ENCODE measurements at places on chromosomes 11 and 22.

GRCh38 chr22:17783312-17783711, 9.0 kb upstream of the BID start:
- no peak for DNase-seq

GRCh38 chr11:132158091-132158490, 787.7 kb downstream of the NTM start:
- DNase-seq: no peak

DNA sequence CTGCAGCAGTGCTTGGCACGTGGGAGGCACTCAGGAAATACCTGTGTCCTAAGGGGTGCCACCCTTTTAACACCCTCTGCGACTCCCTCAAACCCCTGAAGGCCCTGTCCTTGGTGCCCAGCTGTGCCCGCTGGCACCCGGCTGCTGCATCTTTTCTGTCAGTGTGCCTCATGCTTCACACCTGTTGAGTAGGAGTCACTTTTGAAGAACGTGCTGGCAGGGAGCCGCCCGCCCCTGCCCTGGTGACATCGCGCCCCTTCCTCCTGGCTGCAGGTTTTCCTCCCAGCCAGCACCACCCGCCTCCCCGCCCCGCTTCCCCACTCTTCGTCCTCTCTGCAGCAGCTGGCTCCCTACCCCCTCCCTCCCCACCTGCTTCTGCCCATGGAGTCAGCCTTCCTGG, 17.8 kb downstream of the FRMD8 start:
- DNase-seq: no peak

DNA sequence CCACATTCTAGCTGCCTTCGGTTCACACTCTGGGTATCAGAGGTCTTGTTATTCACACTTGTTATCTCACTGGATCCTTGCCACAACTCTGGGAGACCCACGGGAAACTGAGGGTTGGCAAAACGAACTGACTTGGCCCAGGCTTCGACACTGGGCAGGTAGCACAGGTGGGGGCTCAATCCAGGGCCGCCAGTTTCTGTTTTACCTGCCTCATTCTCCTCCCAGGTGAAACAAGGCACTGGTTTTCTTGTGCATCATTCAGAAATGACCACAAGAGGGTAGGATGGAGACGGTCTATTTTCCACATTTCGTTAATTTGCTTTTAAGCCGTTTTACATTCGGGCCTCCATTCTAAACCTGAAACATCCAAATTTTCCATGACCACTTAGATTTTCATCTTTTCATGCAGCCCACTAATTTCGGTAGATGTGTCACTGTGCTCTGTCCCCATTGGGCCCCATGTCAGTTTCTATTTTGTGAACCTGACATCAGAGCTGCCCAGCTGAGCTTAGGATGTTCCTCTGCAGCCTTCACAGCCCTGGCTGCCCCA, 108.1 kb downstream of the KIAA1671 start:
- no peak for DNase-seq

- DNase-seq: no peak
Measured at GRCh38 chr22:19974268-19974861, 32.7 kb upstream of the TXNRD2 start.

- DNase-seq: no peak
Measured at GRCh38 chr11:1473786-1474185, 12.8 kb downstream of the MOB2 start.

- no peak for DNase-seq
Measured at GRCh38 chr11:101096036-101096704, 33.4 kb downstream of the PGR start.

DNA sequence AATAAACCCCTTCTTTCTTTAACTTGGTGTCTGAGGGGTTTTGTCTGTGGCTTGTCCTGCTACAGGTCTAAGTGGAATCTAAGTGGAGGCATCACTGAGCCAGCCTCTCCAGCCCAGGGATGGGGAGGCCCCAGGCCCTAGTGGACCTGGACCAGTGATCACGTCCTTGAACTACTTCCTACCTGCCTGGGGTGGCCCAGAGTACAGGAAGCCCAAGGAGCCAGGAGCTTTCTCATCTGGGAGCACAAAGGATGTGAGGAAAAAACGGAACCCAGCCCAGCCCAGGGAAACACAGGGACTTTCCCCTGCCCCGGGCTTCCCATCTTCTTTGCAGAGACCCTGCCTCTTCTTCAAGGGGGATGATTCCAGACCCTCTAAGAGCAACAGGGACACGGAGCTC, 3.5 kb upstream of the CD5 start:
- no peak for DNase-seq

DNA sequence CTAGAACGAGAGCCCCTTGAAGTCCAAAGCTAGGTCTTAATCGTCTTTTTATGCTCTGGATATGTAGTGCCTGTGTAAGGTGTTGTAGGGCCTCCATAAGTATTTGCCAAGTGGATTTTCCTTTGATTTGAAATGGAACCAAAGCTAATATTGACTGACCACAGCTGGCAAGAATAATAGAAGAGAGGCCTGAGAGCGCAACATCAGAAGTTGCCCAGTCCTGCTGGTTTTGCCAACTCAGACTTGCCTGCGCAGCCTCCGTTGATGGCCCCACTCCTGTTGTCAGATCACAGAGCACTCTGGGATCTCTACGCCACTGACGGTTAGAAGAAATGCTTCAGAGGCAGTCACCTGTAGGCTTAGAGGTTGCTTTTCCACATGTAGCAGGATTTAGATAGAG, 251.2 kb downstream of the TENM4 start:
- DNase-seq: no peak

DNA sequence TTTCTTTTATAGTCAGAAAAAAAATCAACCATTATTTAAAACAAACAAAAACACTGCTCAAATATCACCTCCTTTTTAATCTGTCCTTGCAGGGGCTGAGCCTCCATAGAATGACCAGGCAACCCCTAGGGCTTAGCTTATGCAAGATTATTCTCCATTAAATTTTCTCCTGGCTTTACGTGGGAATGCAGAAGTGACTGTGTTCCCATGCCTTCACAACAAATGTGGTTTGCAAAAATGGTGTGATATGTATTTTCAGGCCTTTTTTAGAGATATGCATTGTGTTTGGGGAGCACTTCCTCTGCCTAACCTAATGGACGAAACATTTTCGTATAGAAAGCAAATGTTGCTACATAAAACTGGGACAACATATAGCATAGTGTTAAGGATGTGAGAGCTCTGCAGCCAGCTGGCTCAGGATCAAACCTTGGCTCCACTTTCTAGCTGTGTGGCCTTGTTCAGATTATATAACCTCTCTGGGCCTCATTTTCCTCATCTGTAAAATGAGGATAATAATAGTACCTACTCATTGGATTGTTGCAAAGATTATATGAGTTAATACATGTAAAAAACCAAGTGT, 82.6 kb downstream of the PARVA start:
- no peak for DNase-seq

GRCh38 chr11:63343130-63343529, 26.5 kb upstream of the SLC22A9 start:
- no peak for DNase-seq

DNA sequence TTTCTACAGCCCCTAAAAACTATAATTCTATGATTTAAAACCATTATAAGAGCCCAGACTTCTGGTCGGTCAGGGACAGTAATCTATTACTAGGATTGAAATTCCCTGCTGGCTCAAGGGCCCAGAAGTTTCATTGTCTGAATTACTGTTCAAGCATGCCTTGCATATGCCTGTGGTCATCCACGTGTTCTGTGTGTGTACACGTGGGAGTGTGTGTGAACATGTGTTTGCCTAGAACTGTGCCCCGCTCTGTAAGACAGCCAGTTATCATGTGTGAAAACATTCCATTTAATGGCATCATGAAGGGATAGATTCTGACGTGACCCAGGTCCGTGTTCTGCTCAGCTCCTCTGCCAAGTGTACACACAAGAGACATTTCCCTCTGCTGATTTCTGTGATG, 189.3 kb upstream of the NECTIN1 start:
- no peak for DNase-seq

GRCh38 chr11:89613911-89614310, 96.2 kb upstream of the TRIM77 start:
- DNase-seq: no peak

GRCh38 chr22:35446365-35446764, 46.4 kb downstream of the MCM5 start:
- DNase-seq: peak; percentile 37

DNA sequence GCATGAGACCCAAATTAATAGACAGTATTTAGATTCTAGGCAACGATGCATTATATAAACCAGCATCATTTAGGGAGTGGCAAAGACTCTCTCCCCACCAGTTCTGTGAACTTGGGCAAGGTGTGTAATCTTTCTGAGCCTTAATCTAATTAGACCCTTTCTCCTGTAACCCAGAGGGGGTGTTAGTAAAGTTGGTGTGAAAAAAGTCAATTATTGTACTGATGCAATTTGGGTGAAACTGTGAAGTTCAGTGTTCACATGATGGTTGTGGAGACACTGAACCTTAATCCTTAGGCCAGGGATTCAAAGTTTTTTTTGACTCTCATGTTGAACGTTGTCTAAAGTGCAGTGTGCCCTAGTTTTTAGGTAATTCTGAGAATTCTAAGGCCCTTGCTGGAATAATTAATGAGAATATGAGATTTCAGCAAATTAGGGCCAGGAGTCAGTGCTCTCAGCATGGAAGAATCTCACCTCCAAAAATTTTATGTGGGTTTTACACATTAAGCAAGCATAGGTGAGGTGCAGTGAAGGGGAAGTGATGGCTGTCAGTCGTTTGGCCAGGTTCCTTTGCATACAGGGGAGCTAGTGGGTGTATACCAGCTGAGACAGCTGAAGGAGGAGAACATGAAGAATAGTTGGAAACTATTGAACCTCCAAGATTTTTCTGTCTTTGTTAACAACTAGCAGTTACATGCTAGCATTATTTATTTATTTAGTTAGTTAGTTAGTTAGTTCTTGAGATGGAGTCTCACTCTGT, 94.2 kb downstream of the PTPRJ start:
- no peak for DNase-seq

DNA sequence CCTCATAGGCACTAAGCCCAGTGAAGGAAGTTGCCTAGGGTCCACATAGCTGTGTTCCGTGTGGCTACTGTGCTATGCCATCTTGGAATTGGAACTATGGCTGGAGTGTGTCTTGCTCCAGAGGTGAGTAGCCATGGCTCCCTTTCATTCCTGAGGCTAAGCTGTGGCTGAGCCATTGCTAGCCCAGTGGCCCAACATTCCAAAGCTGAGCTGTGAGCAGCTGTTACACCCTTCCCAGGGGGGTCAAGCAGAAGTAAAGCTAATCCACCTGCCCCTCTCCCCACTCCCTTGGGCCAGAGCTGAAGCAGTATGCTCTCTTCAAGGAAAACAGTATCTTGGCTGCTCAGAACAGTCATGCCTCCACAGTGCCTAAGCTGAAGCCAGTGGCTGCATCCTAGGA, 51.1 kb downstream of the USP35 start:
- DNase-seq: no peak

GRCh38 chr11:116173506-116173905, 599.3 kb downstream of the BUD13 start:
- DNase-seq: no peak

DNA sequence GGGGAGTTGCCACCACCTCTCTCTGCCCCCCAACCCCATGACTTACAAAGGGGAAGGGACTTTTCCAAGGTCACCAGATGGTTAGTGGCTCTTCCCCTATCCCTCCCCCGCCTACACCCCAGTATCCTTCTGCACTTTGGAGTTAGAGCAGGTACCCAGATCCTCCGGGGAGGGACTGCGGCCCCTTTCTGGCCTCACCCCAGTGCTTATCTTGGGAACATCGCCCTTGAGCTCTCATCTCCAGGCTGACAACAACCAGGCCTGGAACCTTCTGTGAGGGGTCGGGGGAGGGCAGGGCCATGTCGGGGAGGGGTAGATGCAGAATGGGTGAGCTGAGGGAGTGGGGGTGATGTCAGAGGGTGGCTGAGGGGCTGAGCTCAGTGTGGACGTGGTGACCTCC, 7.5 kb upstream of the NAALADL1 start:
- no peak for DNase-seq

GRCh38 chr11:117818041-117818873, 6.3 kb downstream of the FXYD2 start:
- DNase-seq: no peak

DNA sequence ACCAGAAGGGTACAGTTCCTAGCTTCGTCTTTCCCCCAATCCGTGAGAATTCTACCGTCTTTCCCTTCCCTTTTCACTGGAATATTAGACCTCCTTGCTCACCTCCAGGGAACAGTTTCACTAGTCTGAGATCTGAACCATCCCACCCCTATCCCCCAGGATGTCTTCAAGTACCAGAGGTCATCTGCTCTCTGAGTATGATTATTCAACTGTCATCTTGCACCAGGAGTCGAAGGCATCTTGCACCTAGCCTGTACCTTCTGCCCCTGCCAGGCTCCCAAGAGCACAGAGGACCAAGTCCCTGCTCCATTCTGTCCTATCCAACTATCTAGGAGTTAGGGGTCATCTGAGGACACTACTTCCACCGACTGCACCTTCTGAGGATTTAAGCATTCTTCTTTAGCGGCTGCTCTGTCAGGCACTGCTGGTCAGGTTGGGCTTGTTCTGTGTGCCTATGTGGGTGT, 804 bp downstream of the ACER3 start:
- no peak for DNase-seq

DNA sequence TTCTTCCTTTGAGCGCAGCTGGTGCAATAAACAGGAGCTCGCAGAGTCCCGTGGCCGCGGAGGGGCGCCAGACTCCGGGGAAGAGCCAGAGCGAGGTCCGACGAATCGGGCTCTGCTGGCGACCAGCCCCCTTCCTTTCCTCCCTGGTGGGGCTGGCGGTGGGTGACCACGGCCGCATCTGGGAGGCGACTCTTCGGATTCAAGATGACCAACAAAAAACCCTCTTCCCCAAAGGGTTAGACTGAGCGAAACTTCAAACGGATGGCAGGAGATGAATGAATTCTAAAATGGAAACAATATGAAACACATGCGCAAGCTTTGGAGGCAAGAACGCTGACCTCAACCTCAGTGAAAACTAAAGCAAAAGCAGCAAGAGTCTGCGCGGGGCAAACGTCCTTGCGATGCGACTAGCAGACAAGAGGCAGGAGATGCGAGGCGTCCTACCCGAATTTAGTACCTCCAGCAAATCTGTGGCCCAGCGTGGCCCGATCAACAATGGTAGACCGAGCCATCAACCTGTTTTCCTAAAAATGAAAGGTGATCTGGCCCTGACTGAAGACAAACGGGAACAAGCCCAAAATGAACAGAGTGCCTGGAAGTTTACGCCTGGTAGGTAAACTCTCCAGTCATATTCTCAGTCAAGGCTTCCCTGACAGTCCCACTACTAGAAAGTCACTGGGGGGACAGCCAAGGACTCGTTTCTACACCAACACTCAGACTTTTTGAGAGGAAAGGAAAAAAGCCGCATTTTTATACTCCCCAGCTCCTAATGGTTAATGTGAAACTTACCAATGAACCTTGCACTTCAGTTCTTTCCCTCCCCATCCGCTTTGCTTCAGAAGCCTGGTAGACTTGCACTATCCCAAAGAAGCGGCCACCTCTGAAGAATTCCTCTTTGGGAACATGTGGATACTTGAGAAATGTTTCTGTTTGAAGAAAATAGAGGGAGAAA, 11.6 kb downstream of the MMP3 start:
- no peak for DNase-seq

GRCh38 chr11:77084581-77085191, 17.9 kb downstream of the CAPN5 start:
- no peak for DNase-seq

GRCh38 chr11:59368238-59369022, 9.7 kb downstream of the OR5AN1 start:
- no peak for DNase-seq

GRCh38 chr11:96373826-96374225, 15.9 kb downstream of the CCDC82 start:
- DNase-seq: no peak

- no peak for DNase-seq
Measured at GRCh38 chr11:34516247-34517040, 2.9 kb upstream of the ELF5 start.

GRCh38 chr11:2549080-2549479, 104.3 kb downstream of the KCNQ1 start:
- no peak for DNase-seq

Data from BJ (cell line).